CD4-positive, alpha-beta T cell treated with Interleukin-17A for 1 hour (primary cell): ENCODE measurements at places on chromosomes 16 and 17.

DNA sequence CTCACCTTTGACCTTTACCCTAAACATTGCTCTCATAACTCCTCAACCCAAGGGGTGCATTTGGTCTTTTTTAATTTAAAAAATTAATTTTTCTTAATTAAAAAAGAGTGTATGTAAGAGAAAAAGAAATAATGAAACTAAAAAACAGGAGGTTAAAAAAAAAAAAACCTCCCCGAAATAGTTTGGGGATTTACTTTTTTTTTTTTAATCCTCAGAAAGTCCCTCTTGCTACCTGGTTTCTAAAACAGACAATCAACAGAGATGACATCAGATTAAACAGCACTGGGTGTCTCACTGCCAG is 301.3 kb downstream of the SOX9 start:
- no peak for DNase-seq

- no peak for DNase-seq
Observed at GRCh38 chr16:87202346-87202745, 114.8 kb downstream of the C16orf95 start.

DNA sequence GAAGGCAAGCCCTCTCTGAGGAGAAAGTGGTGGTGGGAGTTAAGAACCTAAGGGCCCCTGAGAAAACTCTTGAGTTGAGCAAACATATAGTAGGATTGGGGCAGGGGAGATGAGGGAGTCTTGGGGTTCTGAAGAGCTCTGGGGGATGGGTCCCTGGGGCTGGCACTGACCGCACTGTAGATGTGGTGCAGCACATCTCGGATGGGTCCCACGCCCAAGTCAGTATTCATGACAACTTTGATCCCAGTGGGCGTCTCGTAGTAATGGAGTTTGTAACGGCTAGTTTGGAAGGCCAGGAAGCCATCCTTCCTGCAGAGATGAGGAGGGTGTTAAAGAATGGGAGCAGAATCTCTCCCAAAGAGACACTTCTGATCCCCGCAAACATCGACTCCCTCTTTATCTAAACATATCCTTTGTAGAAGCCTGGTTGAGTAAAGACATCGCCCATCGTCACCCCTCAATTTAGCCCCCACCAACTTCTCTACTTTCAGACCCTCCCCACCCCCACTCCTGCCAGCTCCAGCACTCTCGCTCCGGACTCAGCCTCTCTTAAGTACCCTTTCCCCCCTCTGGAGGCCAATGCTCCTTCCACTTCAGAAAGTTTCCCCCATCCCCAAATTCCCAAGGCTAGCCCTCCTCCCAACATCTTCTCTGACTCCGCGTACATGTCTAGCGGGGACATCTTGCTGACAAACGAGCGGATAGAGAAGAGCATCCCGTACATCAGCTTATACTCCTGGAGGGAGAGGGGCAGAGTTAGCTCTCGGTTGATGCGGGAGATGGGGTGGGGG is 710 bp downstream of the TRAPPC1 start:
- DNase-seq, result no peak

GRCh38 chr17:42979511-42980273 is at the start of gene PTGES3L:
TSS of gene PTGES3L (minus strand) at chr17:42980080. CDS start at chr17:42980053, 27 bp downstream.
- no peak for DNase-seq

DNA sequence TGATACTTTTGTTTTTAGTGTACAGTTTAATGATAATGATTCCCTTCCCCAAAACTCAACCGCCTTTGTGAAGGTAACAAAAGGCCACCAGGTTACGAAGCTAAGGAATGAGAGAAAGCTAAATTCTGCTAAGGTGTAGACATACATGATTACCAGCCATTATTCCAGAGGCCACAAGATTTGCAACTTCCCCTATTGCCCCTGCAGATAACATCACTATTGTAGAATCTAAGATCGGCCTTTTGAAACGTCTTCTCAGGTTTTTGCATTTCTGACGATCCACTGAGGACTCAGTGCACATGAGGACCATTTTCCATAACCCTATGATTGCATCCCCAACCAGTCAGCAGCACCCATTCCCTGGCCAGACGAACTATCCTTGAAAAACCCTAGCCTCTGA is 33.9 kb upstream of the SNN start:
- DNase-seq, result no peak

DNA sequence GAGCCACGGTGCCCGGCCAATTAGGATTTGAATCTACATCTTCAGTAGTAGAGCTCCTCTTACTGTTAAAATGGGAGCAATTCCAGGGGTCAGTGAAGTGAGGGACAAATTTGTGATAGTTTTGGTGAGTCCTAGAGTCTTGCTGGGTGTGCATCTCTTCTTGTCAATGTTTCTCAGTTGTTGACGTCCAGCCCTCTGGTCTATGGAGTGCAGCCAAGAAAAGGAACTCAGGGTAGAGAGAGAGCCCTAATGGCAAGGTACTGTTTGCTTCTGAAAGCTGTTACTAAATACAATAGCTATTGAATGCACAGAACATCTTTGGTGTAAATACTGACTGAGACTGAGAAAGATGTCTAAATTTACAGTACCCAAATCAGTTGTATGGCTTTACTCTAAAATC is 282.5 kb upstream of the SALL1 start:
- DNase-seq, result no peak

DNA sequence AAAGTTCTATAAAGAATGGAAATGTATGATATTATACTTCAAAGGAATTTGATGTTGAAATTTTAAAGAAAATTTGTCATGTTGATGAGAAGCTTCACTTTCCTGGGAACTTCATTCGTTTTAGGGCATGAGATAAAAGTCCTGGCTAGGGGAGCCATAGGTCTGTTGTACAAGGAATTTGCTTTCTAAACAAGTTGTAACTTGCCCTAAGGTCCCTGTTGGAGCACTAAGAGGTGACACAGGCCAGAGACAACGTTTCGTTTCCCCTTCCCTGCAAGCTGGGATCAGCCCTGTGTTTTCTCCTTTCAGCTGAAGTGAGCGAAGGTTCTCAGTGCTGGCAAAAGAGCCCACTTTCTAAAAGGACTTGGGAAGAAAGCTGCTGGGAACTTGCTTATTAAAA is 16.6 kb downstream of the PLD6 start:
- no peak for DNase-seq

DNA sequence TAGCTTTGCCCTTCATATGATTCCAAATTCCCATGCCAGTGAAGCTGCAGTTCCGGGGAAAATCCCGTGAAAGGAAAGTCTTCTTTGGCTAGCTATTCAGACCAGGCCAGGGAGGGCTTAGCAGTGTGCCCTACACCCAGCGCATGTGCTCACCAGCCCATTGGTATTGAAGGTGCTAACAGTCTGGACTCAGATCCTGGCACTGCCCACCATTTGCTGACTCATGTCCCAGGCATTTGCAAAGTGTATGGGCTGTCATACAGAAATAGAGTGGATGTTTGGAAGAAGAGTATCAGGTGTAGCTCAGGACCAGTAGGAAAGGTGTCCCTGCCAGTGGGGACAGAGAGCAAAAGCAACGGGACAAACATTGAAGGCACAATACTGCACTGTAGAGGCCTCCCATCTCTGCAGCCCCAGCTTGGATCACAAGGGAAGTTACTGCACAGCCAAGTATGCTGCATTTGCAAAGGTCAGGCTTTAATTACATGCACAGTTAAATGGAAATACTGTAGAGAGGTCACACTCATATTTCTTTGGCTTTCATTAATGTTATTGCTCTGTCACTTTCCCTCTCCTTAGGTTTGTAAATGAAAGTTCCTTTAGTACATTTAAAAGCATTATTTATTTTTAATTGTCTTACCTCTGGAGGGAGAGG is 220.0 kb downstream of the IRX3 start:
- DNase-seq, result no peak

- no peak for DNase-seq
Observed at GRCh38 chr17:61514491-61514890, 62.3 kb downstream of the TBX4 start.

GRCh38 chr17:81027038-81027437 is 7.9 kb upstream of the BAIAP2 start:
- DNase-seq, result no peak

- no peak for DNase-seq
Observed at GRCh38 chr17:44999433-44999832, 31.3 kb upstream of the C1QL1 start.

DNA sequence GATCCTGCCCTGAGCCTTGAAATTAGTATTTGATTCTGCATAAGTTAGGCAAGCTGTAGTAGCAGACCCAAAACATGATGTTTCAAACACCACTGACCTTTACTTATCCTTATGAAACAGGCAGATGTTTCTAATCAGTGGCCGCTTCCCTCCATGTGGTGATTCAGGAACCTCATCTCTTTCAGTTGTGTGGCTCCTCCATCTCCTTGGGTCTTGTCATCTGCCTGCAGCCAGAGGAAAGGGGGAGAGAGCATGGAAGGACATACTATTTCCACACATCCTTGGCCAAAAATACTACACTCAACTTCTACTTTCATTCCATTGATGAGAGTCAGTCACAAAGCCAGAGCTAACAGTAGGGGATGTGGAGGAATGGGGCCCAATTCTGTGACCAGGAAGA is 41.6 kb upstream of the IRX6 start:
- no peak for DNase-seq

- DNase-seq, result no peak
Observed at GRCh38 chr17:48628649-48629410, 2.7 kb upstream of the HOXB9 start.

GRCh38 chr17:1134634-1135324 is 45.0 kb downstream of the ABR start:
- no peak for DNase-seq

DNA sequence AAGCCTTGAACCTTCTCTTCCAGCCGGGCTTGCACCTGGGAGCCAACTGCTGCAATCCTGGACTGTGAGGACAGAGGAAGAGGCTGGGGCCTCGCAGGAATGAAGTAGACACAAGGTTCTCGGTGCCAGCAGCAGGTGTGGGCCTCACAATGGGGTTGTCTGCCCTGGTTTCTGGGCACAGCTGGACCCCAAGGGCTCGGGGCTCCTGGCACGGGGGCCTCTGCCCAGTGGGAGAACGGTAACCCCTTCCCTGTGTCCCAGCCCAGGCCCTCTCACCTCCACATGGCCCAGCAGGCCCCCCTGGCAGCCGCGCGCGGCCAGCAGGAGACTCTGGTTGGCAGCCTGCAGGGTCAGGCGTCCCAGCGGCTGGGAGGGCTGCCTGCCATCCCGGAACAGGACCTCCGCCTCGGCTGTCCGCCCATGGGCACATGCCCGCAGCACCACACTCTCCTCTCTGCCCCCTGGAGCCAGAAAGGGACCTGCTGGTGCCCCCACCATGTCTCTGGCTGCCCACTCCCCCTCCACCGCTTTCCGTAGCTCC is 46.9 kb downstream of the RMI2 start:
- DNase-seq, result no peak

GRCh38 chr17:81518785-81519283 is 6.2 kb upstream of the ACTG1 start:
- no peak for DNase-seq

DNA sequence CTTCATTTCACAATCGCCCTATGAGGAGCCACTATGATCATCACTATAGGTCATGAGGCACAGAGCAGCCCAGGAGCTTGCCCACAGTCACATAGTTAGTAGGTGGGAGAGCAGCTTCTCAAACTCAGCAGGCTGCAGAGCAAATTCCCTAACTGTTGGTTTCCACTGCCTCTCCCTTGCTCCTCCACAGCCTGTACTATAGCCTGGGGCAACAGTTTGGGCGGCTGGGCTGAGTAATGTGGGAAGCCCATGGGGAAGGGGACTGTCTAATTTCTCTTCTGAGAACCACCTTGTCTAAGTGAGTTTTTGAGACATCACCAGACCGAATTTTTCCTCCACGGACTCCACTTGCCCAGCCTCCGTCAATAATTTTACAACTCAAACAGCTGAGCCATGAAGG is 73.4 kb upstream of the GPR139 start:
- no peak for DNase-seq

DNA sequence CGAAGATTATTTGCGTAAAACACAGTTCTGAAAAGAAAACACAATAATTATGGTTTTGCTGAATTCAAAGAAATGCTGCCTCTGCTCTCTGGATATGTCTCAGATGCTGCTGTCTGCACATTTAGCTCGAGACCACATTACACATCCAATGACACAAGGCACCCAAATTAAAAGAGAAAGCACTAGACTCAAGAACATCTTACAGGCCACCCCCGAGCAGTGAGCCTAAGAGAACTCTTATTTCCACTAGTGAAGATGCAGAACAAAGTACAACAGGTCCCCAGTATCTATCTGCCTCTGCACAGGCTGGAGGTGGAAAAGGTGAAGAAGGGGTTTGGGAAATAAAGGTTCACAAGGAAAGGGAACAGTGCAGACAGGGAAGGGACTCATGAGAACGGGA is 33.5 kb downstream of the GRB2 start:
- no peak for DNase-seq

- peak; percentile 52 for DNase-seq
Observed at GRCh38 chr17:42386777-42387657, 1.2 kb downstream of the STAT3 start.

- no peak for DNase-seq
Observed at GRCh38 chr16:66618588-66619375, 14.3 kb downstream of the CMTM3 start.

DNA sequence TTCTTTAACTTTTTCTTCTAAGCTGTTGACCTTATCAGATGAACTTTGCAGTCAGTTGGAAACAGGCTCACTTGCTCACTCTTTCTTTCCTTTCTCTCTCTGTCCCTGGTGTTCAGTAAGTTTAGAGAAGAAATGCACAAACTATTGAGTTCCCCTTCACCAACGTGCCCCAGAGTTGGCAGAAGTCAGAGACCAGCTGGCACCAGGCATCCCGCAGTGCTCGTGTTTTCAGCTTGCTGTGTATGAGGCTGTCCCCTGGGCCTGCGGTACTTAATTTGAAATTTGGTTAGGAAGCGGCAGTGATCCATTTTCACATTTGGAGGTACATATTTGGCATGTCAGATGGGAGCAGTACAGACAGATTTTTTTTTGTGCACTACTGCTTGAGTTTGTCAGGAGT is 258.6 kb downstream of the SNX29 start:
- DNase-seq, result no peak

DNA sequence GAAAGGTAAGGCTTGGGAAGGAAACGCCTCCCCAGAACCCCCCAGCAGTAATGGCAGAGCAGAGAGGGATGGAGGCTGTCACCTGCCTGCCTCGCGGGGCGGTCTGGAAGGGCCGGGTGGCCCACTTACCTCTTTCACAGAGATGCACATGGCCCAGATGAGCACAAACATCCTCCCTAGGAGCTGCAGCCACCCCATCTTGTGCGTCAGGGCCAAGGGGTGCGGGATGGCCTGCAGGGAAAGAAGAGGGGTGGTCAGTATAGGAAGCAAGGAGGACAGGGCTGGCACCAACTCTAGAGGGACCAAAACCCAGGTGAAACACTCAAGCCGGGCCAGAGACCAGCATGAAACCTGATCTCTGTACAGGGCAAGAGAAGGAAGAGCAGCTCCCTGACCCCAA is 29.7 kb downstream of the TRPV3 start:
- no peak for DNase-seq
